ENCODE measurements at places on chromosomes 3 and 15.

DNA sequence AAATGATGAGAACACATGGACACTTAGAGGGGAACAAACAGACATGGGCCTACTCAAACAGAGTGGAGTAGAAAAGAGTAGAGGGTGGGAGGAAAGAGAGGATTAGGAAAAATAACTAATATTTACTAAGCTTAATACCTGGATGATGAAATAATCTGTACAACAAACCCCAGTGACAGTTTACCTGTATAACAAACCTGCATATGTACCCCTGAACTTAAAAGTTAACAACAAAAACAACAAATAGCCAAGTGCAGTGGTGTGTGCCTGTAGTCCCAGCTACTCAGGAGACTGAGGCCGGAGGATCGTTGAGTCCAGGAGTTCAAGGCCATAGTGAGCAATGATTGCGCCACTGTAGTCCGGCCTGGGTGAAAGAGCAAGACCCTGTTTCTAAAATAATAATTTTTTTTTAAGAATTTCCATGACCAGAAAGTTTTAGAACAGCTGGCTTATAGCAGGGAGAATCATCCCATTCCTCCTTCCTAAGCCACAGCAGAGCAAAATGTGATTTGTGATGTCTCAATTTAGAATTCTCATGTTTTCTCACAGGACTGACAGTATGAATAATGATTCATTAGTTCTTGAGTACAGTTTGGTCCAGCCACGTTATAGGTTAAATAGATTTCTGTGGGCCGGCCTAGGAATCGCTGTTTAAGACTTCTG is 150.0 kb downstream of the ZNF609 start:
- DNase-seq, result no peak

GRCh38 chr3:171824116-171824515 is 13.8 kb upstream of the PLD1 start:
- DNase-seq, result no peak

DNA sequence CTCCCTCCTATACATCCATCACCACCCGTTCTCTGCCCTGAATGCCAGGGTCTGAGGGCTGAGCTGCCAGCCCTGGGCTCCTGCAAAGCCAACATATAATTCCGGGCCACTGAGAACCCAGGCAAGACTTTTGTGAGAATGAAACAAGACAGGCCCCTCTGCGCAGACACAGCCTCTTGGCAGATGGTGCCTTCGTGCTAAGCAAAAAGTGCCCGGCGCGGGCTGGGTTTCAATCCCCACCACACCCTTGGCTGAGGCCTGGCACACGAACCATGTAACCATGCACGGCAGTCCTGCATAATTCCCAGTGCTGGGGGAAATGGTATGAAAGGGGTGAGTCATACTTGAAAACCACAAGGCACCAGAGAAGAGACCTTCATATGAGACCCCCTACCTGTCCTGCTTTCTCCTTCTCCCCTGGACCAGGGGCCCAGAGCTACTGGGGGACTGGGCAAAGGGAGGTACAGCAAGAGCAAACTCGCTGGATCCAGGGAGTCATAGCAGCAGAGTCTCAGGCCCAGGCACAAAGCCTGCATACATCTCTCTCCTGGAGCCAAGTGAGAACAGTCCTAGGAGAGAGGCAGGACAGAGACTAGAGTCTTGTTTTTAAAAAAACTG is 26.1 kb upstream of the LOXL1 start:
- no peak for DNase-seq

DNA sequence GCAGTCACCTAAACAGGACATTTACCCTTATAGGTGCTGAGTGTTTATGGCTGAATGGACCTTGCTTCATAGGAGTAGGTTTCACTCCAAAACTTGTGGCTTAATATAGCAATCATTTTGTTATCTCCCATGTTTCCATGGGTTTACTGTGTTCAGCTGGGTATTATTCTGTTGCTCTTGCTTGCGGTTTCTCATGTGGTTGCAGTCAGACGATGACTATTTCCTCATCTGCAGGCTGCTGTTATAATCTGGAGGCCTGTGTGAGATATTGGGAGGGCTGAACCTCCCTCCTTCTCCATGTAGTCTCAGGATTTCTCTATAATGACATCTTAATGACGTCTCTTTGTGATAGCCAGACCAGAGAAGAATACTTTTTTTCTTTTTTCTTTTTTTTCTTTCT is 98.1 kb downstream of the ZPLD1 start:
- no peak for DNase-seq

GRCh38 chr3:195583831-195584542 is at the start of gene APOD:
Gene APOD, minus strand, starts transcription at chr3:195583940. Its CDS starts 4,479 bp downstream, at chr3:195579461.
- no peak for DNase-seq

DNA sequence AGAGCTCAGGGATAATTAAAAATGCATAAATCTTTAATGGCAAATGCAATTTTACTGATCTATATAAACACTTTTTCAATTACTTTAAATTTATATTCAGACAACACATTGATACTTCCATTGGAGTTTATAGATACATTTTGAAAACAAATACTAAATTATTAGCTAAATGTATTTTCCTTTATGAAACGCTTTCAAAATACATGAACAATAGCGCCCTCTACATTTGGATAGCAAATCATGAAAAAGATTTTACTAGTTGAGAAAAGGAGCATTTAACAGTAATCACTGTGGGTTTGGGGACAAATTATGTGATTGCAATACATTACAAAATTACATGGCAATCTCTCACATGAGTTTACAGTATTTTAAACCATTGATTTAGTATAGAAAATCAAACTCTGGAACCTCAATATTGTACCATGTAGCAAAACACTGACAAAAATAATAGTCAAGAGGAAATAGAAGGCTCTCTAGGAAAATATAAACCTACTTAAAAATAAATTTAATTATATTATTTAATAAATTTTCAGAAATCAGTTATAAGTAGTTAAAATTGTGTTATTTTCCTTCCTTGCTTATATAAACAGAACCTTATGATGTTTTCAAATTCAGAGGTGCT is 207.9 kb downstream of the ZIC1 start:
- no peak for DNase-seq

DNA sequence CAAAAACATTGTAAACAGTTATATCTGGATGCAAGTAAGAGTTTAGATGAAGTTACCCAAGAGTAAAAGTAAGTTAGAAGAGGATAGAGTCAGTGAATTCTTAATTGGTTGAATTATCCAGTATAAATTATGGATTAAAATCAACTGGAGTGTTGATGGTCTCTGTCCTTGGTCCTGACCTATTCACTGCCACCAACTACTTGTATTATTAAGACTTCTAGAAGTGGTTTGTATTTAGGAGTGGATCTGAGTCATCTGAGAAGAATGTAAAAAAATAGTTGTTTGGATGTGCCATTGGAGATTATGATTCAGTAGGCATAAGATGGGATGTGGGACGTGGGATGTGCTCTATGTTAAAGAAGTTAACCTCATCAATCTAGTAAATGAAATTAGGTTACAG is 86.4 kb downstream of the SYNPR start:
- no peak for DNase-seq

GRCh38 chr3:149934524-149934923 is 36.2 kb downstream of the PFN2 start:
- no peak for DNase-seq

- DNase-seq, result no peak
Observed at GRCh38 chr15:40342416-40343320, 1.9 kb upstream of the CCDC9B start.

- no peak for DNase-seq
Observed at GRCh38 chr15:96336596-96337364, 6.3 kb downstream of the NR2F2 start.

GRCh38 chr15:74809956-74810355 is 2.7 kb upstream of the LMAN1L start:
- no peak for DNase-seq

GRCh38 chr3:139225548-139225947 is 118.3 kb upstream of the MRPS22 start:
- DNase-seq, result no peak

GRCh38 chr3:76436894-76437293 is 603.0 kb upstream of the ROBO2 start:
- DNase-seq, result no peak

DNA sequence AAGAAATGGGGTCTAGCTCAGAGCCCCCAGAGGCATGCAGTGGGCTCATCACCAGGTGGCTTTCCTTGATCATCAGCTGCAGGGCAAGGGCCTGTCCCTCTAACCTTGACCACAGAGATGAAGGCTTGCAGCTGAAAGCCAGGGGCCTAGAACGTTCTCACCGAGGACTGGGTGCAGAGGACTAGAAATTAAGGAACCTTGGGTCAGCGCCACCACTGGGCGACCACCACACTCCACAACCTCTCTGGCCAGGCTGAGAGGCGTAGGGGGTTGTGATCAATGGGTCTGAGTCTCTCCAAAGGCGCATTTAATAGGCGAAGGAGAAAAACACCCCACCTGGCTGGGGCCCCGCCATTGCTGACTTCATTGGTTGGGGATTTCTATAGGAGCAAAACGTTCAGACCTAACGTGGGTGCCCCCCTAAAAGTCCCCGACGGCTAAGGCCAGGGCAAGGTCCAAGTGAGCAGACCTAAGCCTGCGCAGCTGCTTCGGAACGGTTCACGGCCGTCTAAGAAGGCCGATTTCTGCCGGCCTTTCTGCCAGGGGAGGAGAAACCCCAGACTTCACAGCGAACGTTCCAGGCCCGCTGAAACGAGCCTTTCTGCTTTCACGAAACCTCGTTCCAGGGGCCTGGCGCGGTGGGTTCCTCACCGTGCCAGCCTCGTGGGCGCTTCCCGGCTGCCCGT is 915 bp downstream of the BCL2L10 start:
- DNase-seq, result no peak

DNA sequence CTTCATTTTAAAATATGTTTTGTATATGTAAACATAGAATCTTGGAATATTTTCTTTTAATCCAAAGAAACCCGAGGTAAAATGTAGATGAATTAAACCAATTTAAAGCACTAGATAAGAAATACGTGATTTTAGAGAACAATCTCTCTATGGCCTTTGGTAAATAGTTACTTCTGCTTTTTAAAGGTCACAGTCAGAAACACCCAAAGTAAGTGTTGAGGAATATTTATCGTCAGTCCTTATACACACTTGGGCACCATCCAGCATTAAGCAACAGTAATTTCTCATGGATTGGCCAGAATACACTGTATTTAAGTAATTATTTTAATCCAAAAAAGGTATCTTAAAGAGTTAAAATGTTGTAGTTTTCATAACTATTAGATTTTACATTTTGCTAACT is 713.2 kb downstream of the NLGN1 start:
- DNase-seq, result no peak

GRCh38 chr15:72585476-72586058 is 68.9 kb upstream of the GOLGA6B start:
- DNase-seq, result no peak

- DNase-seq, result no peak
Observed at GRCh38 chr3:58580826-58581327, 3.7 kb upstream of the FAM107A start.

DNA sequence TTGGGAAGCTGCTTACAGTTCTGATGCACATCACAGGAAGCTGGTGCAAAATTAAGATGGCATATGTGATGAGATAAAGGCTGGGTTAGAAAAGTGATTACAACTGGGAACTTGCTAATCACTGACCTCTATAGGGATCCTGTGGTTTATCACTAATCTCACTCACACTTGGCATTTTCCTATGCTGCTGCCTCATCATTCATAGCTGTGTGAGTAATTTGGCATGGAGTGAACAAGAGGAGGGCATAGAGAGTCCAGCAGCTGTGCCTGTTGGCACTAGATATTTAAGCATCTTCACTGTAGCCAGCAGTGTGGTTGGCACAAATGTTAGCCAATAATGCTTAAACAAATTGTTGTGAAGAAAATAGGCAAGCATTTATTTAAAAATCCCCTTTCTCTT is 217.7 kb upstream of the CGNL1 start:
- DNase-seq, result no peak

- no peak for DNase-seq
Observed at GRCh38 chr15:40290918-40291574, 8.2 kb upstream of the ANKRD63 start.

DNA sequence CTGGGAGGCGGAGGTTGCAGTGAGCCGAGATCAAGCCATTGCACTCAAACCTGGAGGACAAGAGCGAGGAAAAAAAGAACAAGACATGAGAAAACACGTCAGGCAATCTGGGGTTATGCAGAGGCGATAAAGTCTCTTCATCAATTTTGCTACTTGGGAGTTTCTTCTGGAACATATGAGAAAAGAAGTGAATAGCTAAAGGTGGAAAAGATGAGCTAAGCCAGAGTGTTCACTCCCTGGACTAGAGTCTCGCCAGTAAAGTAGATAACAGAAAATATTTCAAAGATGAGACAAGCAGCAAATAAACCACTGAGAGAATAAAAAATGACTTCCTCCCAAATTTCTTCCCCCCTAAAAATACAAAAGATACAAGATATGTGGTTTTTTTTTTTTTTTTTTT is 188.4 kb upstream of the HES1 start:
- DNase-seq, result no peak

All from activated T-helper 1 cell treated with Interleukin-2 at 50 U/mL for 16 hours (primary cell).